ENCODE measurements at places on chromosomes 2 and 18.
A peak's percentile ranks its signal among the peaks of the same experiment; 100 is the strongest.

DNA sequence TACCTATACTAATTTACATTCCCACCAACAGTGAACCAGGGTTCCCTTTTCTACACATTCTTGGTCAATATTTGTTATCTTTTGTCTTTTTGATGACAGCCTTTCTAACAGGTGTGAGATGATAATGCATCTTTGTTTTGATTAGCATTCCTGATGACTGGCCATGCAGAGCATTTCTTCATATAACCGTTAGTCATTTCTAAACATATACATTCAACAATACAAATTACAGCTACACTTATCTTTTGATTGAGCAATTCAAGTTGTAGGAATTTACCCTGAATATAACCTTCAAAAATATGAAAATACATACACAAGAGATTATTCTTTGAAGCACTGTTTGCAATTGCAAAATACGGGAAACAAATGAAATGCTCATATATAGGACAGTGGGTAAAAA lies 94.9 kb downstream of the TMEM131 start:
- DNase-seq: peak; percentile 61

DNA sequence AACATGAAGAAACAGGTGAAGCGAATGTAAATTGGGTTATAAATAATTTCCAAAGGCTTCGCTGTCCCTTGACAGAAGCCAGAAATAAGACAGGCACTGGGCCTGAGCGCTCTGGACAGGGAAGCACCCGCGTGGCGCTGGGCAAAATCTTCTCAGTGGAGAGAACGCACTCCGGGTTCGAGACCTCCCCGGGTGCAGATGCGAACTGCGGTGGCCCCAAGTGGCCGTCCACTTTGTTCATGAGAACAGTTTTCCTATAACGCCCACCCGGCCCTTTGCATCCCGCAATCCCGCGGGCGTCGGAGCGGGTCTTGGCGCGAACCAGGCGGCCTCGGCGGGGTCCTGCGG lies 651 bp upstream of the DPYSL5 start:
- DNase-seq: no peak

GRCh38 chr2:8709611-8710010 lies 27.8 kb downstream of the ID2 start:
- DNase-seq: no peak

DNA sequence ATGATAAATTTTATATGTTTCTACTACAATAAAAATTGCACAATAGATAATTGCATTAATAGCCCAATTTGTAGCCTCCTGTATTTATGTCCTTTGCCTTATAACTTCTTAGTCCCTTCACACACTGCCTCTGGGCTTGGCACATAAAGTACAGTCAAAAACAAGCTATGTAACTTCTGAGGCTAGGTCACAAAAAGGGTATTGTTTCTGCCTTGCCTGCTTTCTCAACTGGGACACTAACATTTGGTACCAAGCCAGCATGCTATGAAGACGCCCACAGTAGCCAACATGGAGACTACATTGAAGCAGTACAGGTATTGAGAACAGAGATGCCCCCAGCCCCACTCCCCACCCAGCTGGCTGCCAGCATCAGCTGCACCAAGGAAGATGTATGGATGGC lies 5.4 kb upstream of the SLC3A1 start:
- no peak for DNase-seq

DNA sequence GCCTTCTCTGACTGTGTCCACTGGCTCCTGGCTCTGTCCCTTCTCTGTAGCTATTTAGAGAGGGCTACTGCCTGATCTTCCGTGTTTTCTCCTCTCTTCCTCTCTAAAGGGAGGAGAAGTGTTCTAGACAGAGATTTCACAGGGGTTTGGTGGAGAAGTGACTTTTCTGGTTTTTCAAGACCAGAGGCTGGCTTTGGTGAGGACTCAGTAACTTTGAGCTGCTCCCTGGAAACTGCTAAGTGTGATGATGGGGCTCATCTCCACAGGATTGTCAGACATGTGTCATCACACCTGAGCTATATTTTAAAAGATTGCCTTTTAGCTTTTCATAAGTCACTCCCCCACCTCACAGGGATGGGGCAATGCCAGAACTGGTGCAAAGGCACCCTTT lies 6.2 kb downstream of the MAL start:
- DNase-seq: no peak

DNA sequence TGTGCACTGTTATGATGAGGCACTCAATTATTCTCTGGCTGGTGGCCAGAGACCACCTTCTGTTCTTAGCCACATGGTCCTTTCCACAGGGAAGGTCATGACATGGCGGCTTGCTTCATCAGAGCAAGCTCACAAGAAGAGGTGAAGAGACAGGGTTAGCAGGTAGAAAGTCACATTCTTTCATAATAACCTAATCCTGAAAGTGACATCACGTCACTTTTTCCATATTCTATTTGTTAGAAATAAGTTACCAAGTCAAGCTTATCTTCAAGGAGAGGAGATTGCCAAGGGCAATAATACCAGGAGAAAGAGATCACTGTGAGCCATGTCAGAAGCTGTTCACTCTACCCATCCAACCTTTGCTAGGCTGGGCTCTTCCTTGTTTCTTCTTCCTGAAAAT lies 139.4 kb downstream of the OSR1 start:
- DNase-seq: no peak

- no peak for DNase-seq
These were observed 44.1 kb downstream of the GATA6 start for GRCh38 chr18:22213333-22213973.

- no peak for DNase-seq
These were observed 27.3 kb downstream of the KCNF1 start for GRCh38 chr2:10939058-10939457.

GRCh38 chr2:223576873-223577272 lies 25.3 kb downstream of the SCG2 start:
- DNase-seq: peak; percentile 99

DNA sequence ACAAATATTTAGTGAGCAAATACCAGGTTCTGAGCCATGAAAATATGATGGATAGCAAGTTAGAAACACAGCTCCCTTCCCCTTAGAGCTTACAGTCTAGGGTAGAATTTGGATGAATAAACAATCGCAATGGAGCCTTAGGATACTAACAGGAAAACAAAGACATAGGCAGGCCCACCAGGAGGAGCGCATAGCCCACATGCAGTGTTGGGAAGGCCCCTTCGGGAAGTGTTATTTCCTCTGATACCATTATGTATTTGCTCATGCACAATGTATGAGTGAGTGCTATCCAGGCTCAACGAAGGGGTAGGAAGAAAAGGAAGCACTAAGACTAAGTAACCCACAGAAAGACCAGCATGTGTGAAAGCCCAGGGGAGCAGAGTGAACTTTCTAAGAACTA lies 54.0 kb downstream of the RAB27B start:
- DNase-seq: no peak

DNA sequence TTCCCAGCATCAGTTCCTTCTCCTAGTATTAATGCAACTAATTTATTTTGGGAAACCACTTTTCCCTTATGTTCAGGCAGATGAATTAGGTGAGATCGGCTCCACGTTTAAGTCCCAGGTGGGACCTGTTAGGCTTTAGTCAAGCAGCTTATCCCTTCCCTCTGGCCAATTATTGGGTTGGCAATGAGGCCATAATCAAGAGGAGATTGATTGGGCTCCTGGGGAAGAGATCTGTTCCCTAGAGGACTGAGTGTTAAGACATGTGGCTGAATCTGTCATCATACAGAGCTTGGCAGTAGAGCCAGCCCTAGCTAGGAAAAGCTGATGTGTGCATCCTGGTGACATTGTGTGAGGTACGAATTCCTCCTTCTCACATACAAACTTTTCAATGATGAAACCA lies 104.4 kb downstream of the PTH2R start:
- no peak for DNase-seq

- no peak for DNase-seq
These were observed 87.7 kb upstream of the SMAD7 start for GRCh38 chr18:49038423-49038822.

DNA sequence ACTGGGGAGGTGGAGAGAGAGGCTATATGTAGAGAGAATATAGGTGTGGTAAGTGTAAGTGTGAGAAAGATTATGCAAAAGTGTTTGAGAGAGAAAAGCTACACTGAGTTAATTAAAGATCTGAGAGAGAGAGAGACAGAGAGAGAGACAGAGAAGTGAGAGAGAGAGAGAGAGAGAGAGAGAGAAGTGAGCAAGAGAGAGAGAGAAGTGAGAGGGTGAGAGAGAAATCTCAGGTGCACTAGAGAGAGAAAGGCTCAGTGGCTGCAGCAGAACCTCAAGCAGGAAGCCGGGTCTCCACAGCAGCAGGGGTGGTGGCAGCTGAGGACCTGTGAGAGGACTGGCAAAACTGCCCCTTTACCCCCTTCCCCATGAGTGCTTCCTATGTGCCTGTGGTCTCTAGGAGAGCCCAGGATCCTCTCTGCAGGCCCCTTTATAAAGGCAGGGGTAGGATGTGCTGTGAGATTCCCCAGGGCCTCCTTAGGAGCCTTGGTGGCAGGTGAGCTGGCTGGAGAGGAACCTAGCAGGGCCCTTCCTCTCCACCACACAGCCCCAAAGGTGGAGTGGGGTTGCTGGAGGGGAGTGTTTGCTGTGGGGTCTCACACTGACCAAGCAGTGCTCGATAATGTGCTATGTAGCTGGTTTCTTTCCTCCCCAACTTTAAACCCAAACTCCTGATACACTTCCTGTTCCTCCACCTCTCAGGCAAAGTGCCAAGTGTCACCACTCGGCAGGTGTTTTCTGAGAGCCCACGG lies 52.6 kb downstream of the SLC4A5 start:
- DNase-seq: no peak

GRCh38 chr2:200376513-200377354 lies 70.2 kb downstream of the SPATS2L start:
- DNase-seq: no peak

GRCh38 chr18:55319459-55320193 lies 268.4 kb downstream of the TCF4 start:
- peak; percentile 66 for DNase-seq

DNA sequence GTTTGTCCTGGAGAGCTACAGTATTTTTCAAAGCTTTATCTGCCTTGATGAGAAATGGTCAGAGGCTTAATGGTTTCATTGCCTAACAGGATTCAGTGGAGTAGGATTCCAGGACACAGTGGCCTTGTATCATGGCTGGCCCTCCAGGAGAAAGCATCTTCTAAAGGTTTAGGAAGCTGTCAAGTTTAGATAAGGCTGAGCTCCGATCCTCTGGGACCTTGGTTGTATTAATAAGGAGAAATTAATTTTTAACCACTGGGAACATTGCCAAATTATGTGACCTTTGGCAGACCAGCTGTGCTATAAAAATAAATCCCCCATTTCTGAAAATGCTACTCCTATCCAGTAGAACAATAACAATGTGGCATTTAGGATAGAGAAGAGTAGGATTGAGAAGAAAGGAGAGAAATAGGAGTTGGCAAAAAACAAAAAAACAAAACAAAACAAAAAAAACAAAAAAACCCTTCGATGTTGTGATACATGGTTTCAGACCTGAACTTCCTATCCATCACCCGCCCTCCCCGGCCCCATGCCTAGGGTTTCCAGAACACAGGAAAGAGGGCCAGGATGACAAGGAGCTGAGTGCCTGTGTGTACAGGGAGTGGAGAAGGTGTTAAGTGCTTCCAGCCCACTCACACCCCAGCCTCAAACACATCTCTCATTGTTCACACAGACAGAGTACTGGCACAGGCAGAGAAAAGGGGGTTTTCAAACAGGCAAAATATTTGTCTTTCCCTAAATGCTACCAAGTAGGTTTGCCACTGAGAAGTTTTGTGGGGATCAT lies 6.3 kb downstream of the NRP2 start:
- DNase-seq: peak; percentile 56

GRCh38 chr2:113291191-113291590 lies 12.5 kb upstream of the PAX8 start:
- no peak for DNase-seq

GRCh38 chr2:168669151-168669550 lies 133.3 kb upstream of the NOSTRIN start:
- DNase-seq: no peak

- DNase-seq: peak; percentile 55
These were observed 36.6 kb downstream of the VAPA start for GRCh38 chr18:9950289-9951016.

GRCh38 chr18:72866442-72866900 lies 1.3 kb downstream of the NETO1 start:
- no peak for DNase-seq

GRCh38 chr2:133044556-133044955 lies 374.6 kb upstream of the LYPD1 start:
- DNase-seq: no peak

GRCh38 chr2:194819367-194819766 lies 837.7 kb upstream of the SLC39A10 start:
- no peak for DNase-seq

DNA sequence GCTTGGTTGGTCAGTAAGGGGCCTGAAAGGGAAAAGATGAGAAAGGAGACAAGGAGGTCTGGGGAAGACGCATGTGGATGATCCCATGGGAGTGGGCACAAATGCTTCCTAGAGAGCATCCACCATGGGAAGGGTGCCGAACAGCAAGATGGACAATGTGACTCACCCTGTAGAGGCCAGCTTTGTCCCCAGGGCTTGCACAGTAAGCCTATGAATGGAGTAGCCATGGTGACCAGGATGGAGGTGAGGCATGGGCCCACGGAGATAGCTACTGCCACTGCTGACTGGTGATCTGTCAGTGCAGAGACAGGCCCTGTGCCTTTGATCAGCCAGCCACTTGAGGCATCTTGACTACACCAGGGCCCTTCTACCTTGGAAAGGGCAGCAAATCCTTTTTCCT lies 172.6 kb downstream of the HAUS1 start:
- no peak for DNase-seq

DNA sequence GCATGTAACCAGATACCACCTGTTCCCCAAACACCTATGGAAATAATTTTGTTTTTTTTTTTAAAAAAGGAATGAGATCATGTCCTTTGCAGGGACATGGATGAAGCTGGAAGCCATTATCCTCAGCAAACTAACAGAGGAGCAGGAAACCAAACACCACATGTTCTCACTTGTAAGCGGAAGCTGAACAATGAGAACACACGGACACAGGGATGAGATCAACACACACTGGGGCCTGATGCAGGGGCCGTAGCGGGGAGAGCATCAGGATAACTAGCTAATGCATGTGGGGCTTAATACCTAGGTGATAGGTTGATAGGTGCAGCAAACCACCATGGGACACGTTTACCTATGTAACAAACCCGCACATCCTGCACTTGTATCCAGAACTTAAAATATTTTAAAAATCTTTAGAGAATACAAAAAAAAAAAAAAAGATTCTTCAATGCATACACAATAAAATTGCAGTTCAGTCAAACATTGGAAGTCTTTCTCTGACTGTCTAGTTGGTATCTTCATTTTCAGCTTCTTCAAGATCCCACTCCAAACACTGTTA lies 11.6 kb upstream of the CASP10 start:
- no peak for DNase-seq

Data from fibroblast of villous mesenchyme (primary cell).